ENCODE measurements at places on chromosomes 2 and 18. TPM values are rescaled to one million over a fixed set of nuclear protein-coding genes. Genes with fewer than 3 reads are reported as not detected.

DNA sequence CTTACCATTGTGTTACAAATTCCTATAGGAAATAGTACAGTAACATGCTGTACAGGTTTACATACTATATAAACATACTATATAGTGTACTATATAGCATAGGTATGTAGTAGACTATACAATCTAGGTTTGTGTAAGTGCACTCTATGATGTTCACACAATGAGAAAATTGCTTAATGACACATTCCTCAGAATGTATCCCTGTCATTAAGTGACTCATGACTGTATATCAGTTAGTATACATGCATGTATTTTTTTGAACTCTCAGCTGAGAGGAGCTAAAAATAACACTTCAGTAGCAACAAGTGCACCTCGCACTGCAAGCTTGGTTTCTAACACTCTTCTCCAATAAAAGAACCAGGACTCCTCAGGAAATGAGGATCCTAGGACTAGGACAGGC lies 19.5 kb upstream of the ASXL3 start:
- H3K27ac ChIP-seq = no peak overlapping the region
- H3K4me3 ChIP-seq = no peak overlapping the region
- no peaks in the 10 kb centered on the region for H3K27me3 ChIP-seq
- no peak for DNase-seq
- no peaks in the 10 kb centered on the region for H3K36me3 ChIP-seq

ANKRD29 gene
- 0.21 TPM for total RNA-seq

DNA sequence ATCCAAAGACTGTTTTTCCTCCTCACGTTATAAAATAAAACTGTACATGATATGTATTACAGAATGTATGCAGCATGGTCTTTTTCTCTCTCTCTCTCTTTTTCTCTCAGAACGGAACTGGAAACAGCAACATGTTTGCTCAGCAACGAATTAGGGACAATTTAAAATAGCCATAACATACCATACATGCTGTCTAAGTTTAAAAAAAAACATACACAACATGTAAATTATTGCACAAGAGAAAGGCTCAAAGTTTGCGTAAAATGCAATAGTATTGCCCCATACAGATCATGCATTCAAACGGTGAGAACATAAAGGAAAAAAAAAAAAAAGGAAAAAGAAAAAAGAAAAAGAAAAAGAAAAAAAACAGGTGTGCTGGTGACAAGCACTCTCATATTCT lies 93.6 kb downstream of the BCL11A start:
- H3K27me3 ChIP-seq = no peaks in the 10 kb centered on the region
- H3K36me3 ChIP-seq = no peaks in the 10 kb centered on the region
- no peak overlapping the region for H3K27ac ChIP-seq

CLEC4F gene
- total RNA-seq = not detected

DNA sequence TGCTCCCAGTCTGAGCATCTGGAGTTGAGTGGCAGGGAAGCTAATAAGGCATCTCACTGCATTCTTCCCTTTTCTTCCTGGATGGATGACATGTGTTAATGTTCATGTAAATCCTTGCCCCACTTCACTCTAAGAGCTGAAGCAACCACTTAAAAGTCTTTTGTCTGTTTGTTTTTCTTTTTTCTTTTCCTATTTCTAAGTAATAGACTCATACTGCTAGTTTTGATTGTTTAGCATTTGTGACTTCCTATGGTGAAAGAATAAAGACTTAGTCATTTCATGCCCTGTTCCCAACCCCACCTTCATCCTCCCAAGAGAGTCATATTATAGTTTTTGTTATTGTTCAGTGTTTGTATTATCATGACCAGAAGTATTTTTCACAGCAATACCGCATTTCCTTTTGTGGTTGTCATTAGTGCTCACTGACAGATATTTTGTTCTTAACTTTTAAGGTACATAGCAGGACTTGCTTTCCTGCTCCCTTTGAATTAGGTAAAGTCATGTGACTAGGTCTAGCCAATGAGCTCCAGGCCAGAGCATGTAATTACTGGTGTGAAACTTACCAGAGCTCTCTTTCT lies 18.1 kb upstream of the SPP2 start:
- no peak overlapping the region for H3K27ac ChIP-seq
- peaks cover 2% of the 10 kb centered on the region for H3K36me3 ChIP-seq
- peak; percentile 38 for DNase-seq
- peaks cover 26% of the 10 kb centered on the region for H3K4me1 ChIP-seq

PARD6G gene
- not detected for total RNA-seq

- no peak overlapping the region for H3K27ac ChIP-seq
- H3K27me3 ChIP-seq = no peaks in the 10 kb centered on the region
Observed at GRCh38 chr2:206040525-206040924, 45.4 kb downstream of the INO80D start.

- H3K27me3 ChIP-seq = peaks cover 15% of the 10 kb centered on the region
- no peaks in the 10 kb centered on the region for H3K36me3 ChIP-seq
- no peak for DNase-seq
- H3K4me3 ChIP-seq = no peak overlapping the region
- H3K4me1 ChIP-seq = no peaks in the 10 kb centered on the region
Observed at GRCh38 chr2:41910126-41910525, 137.7 kb upstream of the PKDCC start.

DNA sequence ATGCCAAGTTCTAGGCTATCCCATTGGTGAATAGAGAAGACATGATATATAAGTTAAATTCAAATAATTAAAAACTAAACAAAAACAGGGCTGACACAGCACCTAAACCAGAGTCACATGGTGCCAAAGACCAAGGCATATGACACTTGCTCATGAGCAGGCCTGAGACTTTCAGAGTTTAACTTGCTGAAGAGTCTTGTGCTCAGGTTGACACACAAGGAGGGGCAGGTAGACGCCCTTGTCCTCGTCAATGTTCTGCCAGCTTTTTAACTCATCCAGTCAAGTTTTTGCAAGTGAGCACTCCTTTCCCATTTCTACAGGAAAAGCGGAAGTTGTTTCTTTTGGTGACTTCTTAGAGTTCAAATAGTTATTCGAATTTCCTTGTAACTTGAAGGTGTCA lies 289.7 kb downstream of the CYRIA start:
- peaks cover 2% of the 10 kb centered on the region for H3K27me3 ChIP-seq
- H3K4me3 ChIP-seq = no peak overlapping the region
- no peak for DNase-seq
- H3K27ac ChIP-seq = no peak overlapping the region

FBXO36 gene
- total RNA-seq = 2.0 TPM

DNA sequence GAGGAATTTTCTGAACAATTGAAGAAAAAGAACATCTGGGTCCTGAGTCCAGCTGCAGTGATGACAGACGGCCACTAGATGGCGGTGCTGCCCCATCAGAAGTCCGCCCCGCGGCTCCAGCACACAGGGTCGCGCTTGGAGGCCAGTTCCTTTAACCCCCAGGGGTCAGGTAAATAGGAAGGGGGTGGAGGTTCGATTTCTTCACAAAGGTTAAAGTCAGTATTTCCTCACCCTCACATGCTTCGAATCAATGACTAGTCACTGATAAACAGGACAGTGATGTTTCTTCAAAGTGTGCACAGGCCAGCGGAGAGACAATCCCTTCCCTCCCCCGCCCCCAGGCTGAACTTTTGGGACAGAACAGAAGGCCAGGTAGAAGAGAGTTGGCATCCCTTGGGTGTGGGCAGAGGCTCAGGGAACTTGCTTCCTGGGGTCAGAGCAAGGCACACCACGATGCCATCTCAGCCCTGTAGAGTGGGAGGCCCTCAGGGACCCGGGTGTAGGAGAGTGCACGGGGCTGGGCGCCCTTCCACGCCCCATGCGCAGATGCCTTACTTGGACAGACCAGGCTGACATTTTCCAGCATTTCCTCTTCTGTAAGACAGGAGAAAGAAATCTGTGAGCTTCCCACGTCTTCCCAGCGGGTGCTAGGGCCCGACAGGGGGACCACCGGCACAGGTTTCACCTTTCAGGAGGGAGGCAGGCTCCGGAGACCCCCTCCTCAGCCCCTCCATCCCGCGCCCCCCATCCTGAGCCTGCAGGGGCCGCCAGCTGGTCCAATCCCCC lies 722 bp downstream of the APOB start:
- peaks cover 26% of the 10 kb centered on the region for H3K27me3 ChIP-seq
- no peak overlapping the region for H3K4me3 ChIP-seq
- peak; percentile 73 for DNase-seq
- no peak overlapping the region for H3K27ac ChIP-seq

- H3K4me1 ChIP-seq = no peaks in the 10 kb centered on the region
- H3K36me3 ChIP-seq = no peaks in the 10 kb centered on the region
- DNase-seq = no peak
- no peak overlapping the region for H3K4me3 ChIP-seq
Observed at GRCh38 chr2:210541290-210541902, 15.0 kb upstream of the CPS1 start.

- no peaks in the 10 kb centered on the region for H3K27me3 ChIP-seq
- H3K27ac ChIP-seq = no peak overlapping the region
- no peak overlapping the region for H3K4me3 ChIP-seq
- DNase-seq = no peak
Observed at GRCh38 chr2:239696559-239697207, 295.9 kb upstream of the HDAC4 start.

MAP2 gene
- 0.39 TPM for total RNA-seq

ACTG2 gene
- total RNA-seq = 0.14 TPM

DNA sequence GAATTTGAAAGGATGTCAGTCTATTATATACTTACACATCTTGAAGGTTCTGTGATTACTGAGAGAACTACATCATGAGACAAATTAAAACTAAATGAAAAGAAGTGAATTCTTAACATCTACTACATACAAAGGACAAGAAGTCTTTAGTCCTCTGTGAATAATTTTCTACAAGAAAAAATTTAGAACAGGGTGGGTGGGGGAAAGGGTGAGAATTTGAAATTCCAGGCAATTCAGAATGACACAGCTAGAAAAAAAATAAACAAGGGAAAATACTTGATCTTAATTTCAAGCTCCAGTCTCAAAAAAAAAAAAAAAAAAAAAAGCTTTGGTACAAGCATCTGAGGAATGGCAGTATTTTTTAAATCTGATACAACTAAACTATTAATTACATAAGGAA lies 15.5 kb downstream of the CUL3 start:
- no peak for DNase-seq
- peaks cover 84% of the 10 kb centered on the region for H3K4me1 ChIP-seq
- H3K36me3 ChIP-seq = peaks cover 30% of the 10 kb centered on the region
- H3K27ac ChIP-seq = no peak overlapping the region
- no peaks in the 10 kb centered on the region for H3K27me3 ChIP-seq

RTP5 gene
- total RNA-seq = not detected

VWA3B gene
- total RNA-seq = not detected

LBH gene
- total RNA-seq = 108 TPM

MALL gene
- total RNA-seq = 2.0 TPM

DNA sequence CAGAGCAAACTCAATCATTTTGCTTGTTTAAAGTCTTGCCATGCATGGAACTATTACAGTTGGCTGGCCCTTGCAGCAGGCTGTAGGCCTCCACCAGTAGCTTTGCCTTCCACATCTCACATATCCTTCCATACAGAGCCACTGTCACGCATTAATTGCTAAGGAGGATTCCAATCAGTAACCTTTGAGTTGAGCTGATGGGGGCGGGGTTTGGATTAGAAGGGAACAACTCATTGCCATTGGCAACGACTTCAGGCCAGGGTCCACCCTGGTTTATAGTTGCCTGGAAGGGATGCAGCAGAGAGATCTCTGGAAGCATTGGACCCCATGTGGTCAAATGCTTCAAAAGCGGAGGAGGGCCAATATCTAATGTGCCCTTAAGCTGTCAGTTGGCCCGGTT lies 63.3 kb upstream of the TTC39C start:
- no peak overlapping the region for H3K4me3 ChIP-seq
- H3K27ac ChIP-seq = no peak overlapping the region
- no peaks in the 10 kb centered on the region for H3K4me1 ChIP-seq
- H3K36me3 ChIP-seq = no peaks in the 10 kb centered on the region

Data from activated CD4-positive, alpha-beta T cell treated with anti-CD3 and anti-CD28 coated beads for 36 hours (primary cell).